NCI-H446 treated with DMSO at 0.1 percent for 48 hours (cell line): ENCODE measurements at places on chromosomes 6 and 20.
A peak's percentile ranks its signal among the peaks of the same experiment; 100 is the strongest.

GRCh38 chr6:120274547-120274946 is 925.0 kb upstream of the MAN1A1 start:
- DNase-seq, result no peak

DNA sequence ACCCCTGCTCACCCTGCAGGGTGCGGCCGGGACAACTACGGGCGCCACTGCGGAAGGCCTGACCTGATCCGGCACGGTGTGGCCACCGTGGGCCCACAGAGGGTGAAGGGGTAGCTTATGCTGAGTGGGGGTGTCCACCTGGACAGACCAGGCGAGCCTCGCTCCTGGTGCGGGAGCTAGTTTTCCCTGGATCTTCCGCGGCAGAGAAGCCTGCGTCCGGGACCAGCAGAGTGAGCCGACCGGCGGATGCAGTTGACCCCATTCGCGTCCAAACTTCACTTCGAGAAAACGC is 38.2 kb downstream of the NCR2 start:
- no peak for DNase-seq

DNA sequence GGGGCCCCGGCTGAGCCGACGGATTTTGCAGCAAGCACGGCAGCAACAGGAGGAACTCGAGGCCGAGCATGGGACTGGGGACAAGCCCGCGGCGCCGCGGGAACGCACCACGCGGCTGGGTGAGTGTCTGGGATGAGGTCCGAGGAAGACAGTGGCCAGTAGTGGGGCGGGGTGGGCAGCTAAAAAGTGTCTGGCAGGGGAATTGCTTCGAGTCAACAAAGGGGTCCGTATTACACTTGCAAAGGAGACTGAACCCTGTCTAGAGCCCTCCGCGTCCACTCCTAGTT is 356 bp downstream of the BYSL start:
- no peak for DNase-seq

DNA sequence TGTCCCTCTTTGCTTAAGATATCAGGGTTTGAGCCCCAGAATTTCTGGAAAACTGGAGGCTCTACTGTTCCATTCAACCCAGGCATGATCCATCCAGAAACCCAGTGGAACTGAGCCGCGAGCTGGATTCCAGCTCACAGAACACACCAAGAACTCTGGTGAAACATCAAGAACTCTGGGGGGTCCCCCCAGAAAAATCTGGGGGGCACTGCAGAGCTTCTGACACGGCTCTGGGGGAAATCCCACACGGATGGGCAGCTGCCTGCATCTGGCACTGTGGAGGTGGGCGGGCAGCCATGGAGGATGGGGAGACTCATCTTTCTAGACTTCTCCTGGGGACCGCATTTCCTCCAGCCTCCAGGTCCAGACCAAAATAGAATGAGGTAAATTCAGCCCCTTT is 51.0 kb downstream of the BMP7 start:
- no peak for DNase-seq

GRCh38 chr6:147710890-147711289 is 202.4 kb downstream of the SAMD5 start:
- DNase-seq, result no peak

- no peak for DNase-seq
Observed at GRCh38 chr20:3380228-3381070, 27.0 kb downstream of the DNAAF9 start.

- DNase-seq, result no peak
Observed at GRCh38 chr20:23679133-23680092, 9.4 kb downstream of the CST4 start.

DNA sequence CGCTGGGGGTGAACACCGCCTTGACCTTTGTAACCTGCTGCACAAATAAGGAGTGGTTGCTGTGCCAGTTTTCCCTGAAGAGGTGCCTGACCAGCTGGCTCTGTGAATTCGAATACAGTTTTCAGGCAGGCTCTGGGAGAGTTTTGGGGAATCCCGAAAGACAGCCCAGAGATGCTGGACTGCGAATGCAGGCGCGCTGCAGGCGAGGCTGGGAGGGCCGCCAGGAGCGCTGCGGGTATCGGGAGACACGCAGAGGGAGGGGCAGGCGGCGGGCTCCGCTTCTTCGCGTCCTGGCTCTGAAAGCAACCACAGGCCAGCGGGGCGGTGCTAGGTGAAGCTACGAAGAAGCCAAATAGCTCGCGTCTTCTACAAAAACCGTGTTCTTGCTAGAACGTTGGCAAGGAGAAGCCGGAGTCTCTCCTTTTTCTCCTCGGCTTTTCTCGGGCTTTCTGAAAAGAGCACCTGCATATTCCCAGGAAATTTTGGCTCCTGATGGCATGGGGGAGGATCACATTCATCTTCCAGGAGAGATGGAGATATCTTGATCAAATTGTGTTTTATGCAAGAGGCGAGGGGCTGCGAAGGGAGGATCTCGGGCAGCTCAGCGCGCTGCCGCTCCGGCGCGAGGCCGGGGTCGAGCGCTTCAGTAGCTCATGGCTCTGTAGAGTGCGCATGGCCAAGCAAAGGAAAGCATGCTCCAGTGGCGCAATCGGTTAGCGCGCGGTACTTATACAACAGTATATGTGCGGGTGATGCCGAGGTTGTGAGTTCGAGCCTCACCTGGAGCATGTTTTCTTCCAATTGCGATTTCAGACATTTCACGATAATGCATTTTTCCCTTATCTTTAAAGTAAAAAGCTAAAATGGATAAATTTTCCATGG is 158.1 kb upstream of the ZNF184 start:
- DNase-seq, result no peak

- no peak for DNase-seq
Observed at GRCh38 chr20:12252793-12253192, 335.1 kb downstream of the BTBD3 start.

DNA sequence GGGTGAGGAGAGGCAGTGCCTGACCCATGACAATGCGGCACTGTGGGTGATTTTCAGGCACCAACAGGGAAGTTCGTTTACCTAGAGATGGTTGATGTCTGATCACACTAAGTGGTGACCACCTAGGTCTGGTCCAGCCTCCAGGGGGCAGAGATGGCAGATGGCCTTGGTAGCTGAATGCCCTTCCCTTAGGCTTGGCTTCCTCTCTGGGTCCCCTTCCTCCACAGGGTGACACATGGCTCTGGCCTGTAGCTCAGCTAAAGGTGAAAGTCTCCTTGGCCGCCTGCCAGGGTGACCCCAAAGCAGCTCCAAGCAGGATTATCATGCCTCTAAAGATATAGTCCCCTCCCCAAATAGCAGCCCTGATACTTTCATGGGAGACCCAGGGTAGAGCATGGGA is 6.4 kb downstream of the GDAP1L1 start:
- no peak for DNase-seq

GRCh38 chr6:150491811-150492172 is 107.9 kb upstream of the PLEKHG1 start:
- no peak for DNase-seq

- DNase-seq, result no peak
Observed at GRCh38 chr6:44185953-44186634, 27.5 kb downstream of the CAPN11 start.

- DNase-seq, result no peak
Observed at GRCh38 chr20:52372169-52372568, 180.6 kb upstream of the ZFP64 start.

DNA sequence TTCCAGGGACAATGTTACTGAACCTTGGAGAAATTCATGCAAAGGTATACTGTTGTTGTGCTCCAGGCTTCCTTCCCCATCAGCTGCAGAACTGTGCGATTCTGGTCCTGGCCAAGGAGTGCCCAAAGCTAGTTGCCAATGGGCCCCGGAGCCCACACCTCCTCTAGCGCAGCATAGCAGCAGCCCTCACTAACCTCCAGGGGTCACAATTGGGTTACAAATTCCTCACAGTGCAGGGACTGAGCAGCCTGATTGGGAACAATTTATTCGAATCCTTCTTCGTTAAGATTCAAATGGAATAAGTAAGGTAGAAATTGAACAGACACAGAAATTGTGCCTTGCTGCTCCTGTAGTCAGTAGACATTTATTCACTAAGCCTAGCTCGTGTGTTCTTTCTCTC is 284.9 kb downstream of the PRKN start:
- DNase-seq, result no peak

- no peak for DNase-seq
Observed at GRCh38 chr6:146301764-146302163, 241.9 kb upstream of the RAB32 start.

DNA sequence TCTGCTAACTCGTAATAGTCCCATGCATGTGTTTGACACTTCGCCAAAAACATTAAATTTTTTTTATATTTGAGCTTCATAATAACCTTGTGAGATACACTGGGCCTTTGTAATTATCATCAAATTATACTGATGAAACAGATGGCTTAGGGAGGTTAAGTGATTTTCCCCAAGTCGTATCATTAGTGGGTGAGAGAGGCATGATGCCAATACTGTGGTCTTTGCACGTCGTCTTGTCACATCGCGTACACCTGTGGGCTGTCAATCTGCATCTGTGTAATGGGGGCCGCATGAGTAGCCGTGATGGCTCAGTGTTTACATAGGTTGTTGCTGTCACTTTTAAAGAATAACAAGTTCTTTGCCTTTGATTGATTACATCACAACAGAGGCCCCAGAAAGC is 1.7 kb downstream of the PRL start:
- DNase-seq, result peak; percentile 29

GRCh38 chr20:46973766-46974165 is 79.1 kb downstream of the EYA2 start:
- peak; percentile 59 for DNase-seq

DNA sequence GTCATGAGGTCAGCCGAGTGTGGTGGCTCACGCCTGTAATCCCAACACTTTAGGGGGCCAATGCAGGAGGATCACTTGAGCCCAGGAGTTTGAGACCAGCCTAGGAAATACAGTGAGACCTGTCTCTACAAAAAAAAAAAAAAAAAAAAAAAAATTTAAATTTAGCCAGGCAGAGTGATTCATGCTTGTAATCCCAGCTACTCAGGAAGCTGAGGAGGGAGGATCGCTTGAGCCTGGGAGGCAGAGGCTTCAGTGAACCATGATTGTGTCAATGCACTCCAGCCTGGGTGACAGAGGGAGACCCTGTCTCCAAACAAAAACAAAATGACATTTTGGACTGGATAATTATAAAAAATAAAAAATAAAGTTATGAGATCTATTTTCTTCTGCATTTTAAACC is 56.2 kb downstream of the ADGRF1 start:
- DNase-seq, result no peak

DNA sequence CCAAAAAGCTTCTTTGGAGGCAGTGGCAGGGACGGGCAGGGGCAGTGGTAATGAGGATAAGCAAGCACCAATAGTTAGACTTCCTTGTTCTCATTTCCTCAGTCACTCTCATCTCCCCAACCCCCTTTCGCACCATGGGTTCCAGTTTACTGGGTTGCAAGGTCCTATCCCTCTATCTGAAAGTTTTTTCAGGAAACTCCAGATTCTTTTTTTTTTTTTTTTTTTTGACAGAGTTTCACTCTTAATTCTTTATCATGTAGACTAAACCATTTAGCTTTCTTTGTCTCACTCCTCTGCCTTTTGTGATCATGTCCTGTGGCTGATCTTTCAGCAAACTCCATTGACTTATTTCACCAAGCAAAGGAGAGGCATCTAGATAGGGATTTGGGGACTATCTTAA is 51.4 kb upstream of the GMDS start:
- DNase-seq, result no peak

- DNase-seq, result no peak
Observed at GRCh38 chr20:4415281-4415680, 306.4 kb upstream of the PRND start.
